Activated gamma-delta T cell treated with anti-CD3 and anti-CD28 coated beads, Interleukin-2, amount 50 U/mL, for 16 hours (primary cell): ENCODE measurements at places on chromosomes 1 and 21.

GRCh38 chr1:150194381-150195031, 41.4 kb downstream of the ANP32E start:
- DNase-seq, result no peak

DNA sequence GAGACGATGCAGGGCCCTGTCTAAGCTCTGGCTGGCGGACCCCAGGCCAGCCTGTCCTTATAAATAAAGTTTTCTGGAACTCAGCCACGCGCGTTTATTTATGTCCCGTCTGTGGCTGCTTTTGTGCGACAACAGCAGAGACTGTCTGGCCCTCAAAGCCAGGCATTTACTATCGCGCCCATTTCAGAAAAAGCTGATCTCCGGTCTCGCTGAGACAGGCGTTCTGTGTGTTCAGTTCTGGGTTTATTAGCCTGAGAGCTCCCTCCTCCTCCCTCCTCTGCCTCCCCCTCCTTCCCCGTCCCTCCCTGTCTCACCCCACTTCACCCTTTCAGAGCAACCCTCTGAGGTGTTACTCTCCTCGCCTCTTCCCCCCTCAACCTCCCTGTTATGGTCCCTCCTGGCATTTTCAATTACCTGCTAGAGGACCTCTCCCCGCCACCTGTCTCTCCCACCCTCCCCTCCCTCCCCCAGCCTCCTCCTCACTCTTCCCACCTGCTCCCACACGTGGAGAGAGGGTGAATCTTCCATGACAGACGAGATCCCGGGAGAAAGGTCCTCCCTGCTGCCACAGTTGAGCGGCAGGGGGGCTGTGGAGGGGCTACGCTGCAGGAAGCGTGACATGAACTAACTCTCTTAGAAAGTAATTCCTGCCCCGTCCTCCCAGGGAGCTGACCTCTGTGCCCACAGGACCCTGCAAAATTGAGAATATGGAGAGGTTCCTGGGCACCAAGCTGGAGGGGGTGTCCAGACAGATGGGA, 59.9 kb downstream of the SPSB1 start:
- no peak for DNase-seq

GRCh38 chr1:26014179-26014578, 7.4 kb upstream of the EXTL1 start:
- no peak for DNase-seq

- DNase-seq, result no peak
Measured at GRCh38 chr1:26530895-26531598, 1.5 kb downstream of the RPS6KA1 start.

DNA sequence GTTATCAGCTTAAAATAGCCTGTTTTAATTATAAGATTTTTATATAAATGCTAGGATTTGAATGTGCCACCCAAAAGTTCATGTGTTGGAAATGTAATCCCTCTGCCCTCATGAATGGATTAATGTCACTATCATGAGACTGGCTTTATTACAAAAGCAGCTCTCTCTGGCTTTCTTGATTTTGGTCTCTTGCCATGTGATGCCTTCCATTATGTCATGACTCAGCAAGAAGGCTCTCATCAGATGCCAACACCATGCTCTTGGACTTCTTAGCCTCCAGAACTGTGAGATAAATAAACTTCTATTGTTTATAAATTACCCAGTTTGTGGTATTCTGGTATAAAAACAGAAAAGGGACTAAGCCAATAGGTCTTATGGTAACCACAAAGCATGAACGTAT, 6.9 kb upstream of the PRSS38 start:
- no peak for DNase-seq

- no peak for DNase-seq
Measured at GRCh38 chr1:215720126-215720525, 153.0 kb downstream of the KCTD3 start.

GRCh38 chr1:151535326-151536271, 4.5 kb upstream of the TUFT1 start:
- DNase-seq, result no peak

GRCh38 chr1:160997323-160998038, 23.5 kb downstream of the F11R start:
- no peak for DNase-seq

DNA sequence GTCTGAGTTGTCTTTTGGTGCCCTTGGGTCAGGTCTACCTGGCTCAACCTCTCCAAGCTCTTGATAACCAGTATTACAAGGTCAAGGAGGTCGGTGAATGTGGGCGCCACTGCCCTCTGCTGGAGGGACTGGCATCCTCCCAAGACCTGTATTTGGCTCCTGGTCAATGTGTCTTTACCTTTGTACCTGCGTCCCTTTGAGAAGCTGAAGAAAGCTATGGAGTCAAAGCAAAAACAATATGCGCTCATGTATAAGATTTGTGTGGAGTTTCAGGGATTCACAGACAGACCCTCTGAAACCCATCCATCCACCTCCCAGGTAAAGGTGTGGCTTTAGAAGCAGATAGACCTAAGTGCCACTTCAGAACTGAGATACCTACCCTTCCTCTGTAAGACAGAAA, 61.8 kb upstream of the NBL1 start:
- DNase-seq, result peak; percentile 68

DNA sequence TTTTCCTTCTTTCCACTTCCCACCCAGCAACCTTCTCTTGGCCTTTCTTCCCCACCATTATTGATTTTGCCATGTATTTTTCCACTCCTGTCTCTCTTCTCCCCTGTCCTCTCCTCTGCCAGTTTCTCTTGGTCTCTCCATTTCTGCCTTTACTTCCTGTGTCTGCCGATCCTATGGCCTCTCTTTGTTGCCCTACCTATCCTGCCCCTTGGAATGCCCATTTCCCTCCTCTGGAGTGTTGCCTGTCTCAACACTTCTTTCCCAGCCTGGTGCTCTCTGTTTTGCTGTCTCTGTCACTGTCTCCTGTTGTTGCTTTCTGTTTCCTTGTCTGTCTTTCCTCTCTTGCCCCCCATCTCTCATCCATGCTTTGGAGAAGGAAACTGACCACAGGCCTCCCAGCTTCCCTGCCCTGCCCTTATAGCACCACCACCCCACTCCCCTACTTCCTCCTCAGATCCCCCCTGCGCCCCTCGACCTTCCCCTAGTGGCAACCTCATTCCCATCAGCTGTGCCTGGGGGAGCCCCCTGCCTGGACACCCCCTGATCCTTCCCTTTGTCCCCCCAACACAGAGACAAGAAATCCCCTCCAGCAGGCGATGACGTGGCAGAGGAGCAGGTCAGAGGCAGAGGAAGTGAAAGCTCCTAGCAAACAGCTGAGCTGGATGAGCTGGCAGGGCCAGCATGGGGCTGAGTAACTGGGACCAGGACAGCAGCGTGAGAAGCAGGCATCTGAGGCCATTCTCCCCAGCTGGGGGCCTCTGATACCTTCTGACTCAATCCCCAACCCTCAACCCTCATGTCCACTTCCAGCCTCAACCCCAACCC, 6.6 kb upstream of the ETV3L start:
- no peak for DNase-seq

DNA sequence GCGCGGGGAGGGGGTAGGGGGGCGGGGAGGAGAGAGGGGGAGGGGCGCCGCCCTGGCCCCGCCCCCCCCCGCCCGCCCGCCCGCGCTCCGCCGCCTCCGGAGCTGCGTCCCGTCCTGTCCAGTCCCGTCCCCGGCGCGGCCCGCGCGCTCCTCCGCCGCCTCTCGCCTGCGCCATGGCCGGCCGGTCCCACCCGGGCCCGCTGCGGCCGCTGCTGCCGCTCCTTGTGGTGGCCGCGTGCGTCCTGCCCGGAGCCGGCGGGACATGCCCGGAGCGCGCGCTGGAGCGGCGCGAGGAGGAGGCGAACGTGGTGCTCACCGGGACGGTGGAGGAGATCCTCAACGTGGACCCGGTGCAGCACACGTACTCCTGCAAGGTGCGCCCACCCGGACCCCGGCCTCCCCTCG, at the start of gene AGRN:
Gene AGRN (plus strand): TSS at position 121 of the 405 bp plus-strand sequence. CDS start 53 bp downstream, at position 174.
- no peak for DNase-seq

DNA sequence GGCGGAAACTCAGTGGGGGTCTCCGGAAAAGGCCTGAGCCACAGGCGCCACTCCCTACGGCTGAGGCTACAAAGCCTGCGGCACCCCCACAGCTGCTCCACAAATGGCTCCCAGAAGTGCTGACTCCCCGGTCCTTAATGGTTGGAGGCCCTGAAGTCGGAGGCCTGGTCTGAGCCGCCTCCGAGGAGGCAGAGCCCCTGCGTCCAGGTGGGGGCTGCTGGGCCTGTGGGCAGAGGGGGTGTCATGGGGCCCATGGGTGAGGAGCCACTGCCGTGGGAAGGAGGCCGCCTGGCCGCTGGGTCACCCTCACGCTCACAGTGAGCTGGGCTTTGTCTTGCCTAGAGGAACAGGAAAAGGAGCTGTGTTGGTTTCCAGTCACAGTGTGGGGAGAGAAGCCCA, 12.4 kb upstream of the COL18A1 start:
- no peak for DNase-seq

- DNase-seq, result no peak
Measured at GRCh38 chr1:8607906-8608305, 209.5 kb downstream of the RERE start.

DNA sequence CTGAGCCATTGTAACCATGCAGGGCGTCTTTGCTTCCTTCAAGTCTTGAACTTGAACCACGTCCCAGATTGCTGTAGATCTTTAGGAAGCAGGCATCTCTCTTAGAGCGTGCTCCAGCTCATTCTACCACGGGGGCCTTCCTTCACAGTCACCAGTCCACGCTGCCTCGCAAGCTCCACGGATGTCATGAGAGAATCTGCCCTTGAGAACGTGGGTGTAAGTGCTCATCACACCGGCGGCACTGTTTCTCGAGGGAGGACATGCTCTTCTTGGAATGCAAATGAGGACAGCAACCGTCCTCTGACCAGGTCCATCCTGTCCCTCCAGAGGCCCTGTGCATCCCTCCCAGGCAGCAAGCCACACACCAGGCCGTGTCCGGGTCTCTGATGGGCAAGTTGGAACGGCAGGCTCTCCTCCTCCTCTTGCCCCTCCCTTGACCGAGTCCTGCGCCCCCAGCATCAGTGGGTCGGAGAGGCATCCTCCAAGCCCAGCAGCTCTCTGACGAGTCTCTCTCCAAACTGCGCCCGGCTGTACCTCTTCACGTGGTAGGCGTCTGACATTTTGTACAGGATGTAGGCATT, 103.1 kb downstream of the PGBD5 start:
- DNase-seq, result no peak

DNA sequence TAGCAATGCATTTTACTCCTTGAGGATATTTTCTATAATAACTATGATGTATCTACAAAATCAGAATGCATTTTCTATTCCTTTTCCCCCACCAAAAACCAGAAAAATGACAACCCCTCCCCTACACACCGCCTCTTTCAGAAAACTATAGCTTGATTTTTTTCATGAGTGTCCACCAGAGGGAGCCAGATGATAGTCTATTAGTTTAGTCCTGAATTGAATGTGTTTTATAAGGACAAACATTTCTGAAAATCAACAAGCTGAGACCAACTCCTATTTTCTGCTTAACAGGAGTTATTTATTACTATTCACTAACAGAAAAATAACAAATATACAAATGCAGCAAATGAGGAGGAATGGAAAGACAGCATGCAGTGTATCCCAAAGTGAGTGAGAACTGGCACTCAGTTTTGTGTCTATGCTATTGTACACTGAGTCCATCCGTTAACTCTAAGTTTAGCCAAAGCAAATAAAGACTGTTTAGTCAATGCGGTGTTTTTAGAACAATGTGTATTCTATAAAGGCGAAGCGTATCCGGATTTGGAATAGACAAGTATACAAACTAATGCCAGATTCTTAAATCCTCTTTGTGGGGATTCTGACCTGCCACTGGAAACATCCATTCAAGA, 182.6 kb downstream of the VAV3 start:
- peak; percentile 33 for DNase-seq

GRCh38 chr1:108828074-108828961, 28.6 kb downstream of the AKNAD1 start:
- peak; percentile 59 for DNase-seq

GRCh38 chr1:12543740-12544154, 74.3 kb downstream of the DHRS3 start:
- no peak for DNase-seq

DNA sequence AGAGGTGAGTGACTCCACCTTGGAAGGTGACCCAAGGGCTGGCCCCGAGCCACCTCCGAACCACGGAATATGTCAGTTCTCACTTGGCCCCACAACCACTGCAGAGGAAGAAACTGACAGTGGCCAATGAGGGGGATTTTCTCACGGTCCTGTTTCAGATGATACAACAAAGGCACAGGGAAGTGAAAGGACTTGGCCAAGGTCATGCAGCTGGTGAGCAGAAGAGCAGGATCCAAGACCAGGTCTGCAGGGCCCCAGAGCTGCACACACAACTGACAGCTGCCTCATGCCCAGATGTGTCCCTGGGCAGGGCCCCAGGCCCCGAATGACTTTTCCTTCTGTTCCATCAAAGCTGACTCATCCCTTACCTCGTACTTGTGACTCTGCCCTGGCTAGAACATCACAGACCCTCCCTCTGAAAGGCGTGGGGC, 25.8 kb upstream of the EVA1B start:
- no peak for DNase-seq

GRCh38 chr1:178614286-178614685, 101.4 kb downstream of the TEX35 start:
- no peak for DNase-seq

DNA sequence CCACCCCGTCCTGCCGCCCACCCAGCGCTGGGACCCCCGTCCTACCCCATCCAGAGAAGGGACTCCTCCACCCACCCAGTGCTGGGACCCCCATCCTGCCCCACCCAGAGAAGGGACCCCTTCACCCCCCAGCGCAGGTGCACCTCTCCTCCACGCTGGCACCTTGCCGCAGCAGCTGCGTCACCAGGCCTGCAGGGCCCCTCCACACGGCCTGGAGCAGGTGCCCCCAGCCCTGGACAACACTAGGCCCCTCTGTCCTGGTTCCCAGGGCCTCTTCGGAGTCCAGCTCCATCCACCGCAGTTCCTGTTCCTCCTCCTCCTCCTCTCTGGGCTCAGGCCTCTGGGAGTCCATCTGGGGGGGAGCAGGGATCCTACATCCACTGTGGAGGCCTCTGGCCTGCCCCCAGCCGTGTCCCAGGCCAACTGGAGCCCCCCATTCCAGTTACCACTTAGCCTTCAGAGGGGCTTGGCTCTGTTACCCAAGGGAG, 378 bp downstream of the ANKRD65 start:
- no peak for DNase-seq

- DNase-seq, result no peak
Measured at GRCh38 chr1:110255392-110255787, 45.3 kb downstream of the KCNC4 start.

GRCh38 chr1:201427963-201428362, 6.4 kb upstream of the TNNI1 start:
- no peak for DNase-seq

- peak; percentile 22 for DNase-seq
Measured at GRCh38 chr1:234893725-234894630, 234.7 kb downstream of the TOMM20 start.
